ENCODE measurements at places on chromosomes 13 and 19.

- DNase-seq: no peak
These were observed 169.2 kb upstream of the IRS2 start for GRCh38 chr13:109955598-109955997.

DNA sequence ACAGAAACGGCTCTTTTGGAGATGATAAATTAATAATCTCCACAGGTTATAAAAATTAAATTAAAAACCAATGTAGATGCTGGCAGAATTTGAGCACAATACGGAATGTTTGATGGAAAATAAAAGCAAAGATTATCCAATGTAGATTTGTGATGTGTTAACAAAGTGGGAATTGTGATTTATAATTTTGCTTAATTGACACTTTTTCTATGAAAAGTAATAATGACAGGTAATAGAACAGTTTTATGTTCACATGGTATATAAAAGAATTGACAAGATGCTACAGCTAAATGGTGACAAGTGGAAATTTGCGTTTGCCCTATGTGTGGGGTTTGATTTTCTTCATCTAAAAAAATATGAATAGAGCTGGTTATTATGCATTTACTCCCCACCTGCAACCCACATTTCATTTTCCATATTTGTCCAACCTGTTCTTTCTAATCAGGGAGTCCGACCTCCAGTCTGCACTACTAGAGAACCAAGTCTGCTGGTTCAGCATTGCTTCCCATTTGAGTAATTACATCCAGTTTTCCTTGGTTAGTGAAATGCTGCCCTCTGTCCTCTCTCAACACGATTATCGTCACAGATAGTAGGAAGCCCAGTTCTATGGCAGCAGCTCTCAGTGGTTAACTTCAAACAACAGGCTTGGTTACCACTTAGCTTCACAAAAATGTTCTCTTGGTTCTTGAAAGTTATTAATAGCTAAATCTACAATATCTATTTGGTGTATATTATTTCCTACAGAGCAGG, 61.4 kb upstream of the SLITRK1 start:
- DNase-seq: no peak

DNA sequence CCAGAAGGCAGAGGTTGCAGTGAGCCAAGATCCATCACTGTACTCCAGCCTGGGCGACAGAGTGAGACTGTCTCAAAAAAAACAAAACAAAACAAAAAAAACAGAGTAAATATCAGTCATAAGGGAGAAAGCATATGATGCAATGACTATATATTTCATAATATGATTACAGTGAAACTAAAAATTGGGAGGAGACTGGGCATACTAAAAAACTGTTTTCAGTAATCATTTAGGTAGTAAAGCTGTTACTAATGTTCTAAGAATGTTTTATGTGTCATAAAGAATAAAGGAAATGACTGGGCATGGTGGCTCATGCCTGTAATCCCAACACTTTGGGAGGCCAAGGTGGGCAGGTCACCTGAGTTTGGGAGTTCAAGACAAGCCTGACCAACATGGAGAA, 15.9 kb downstream of the ZNF573 start:
- no peak for DNase-seq

DNA sequence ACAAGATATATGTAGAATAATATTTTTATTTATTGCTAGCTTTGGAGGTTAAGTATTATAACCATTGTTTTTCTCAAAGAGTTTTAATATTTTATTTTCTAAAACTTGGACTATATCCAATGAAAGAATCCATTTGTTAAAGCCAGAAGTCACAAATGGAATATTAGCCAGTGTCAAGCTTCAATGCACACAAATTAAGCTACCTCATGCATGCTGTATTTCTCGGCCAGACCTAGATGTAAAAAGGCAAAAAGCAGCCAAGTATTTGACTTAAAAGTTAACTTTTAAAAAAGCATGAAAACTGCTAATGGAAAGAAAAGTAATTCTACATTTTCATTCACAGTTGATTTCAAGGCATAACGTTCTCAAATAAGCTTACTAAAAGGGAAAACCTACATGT, 160.0 kb upstream of the ATXN8OS start:
- DNase-seq: no peak

GRCh38 chr19:23991170-23991569, 76.5 kb downstream of the ZNF726 start:
- DNase-seq: no peak

DNA sequence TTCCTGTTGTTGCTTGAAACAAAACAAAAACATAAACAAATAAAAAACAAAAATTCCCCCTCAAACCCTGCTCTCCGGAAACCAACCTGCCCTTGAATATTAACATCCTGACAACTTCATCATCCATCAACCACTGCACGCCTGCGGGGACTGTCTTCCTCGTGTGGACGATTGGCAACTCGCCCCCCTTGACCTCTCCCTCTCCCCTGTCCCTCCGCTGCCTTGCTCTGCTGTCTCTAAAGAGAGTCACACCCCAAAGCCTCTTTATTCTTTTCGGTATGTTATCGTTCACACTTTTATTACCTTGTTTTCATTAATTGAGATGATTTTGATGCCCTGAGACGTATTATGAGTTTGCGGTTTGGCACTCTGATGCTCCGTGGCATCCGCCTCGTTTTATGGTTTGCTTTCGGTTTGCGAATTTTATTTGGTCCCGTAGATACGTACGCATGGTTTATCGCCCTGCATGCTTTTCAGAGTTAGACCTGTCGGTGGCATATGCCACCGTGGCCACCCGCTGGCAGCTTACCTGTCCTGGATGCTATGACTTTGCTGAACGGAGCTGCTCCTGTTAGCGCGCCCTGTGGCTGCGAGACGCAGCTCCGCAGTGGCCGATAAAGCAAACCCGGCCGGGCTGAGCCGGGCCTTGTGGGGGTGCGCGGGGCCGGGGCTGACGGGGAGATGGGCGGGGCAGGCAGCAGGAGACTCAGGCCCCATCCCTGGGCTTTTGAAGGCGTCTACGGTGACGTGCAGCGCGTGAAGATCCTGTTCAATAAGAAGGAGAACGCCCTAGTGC, 10.6 kb downstream of the PTBP1 start:
- DNase-seq: no peak

- no peak for DNase-seq
These were observed 56.9 kb upstream of the KCTD4 start for GRCh38 chr13:45257638-45258333.

- no peak for DNase-seq
These were observed 53.5 kb upstream of the TSC22D1 start for GRCh38 chr13:44629465-44630183.

- DNase-seq: no peak
These were observed 310.1 kb downstream of the TSHZ3 start for GRCh38 chr19:31039151-31039550.

DNA sequence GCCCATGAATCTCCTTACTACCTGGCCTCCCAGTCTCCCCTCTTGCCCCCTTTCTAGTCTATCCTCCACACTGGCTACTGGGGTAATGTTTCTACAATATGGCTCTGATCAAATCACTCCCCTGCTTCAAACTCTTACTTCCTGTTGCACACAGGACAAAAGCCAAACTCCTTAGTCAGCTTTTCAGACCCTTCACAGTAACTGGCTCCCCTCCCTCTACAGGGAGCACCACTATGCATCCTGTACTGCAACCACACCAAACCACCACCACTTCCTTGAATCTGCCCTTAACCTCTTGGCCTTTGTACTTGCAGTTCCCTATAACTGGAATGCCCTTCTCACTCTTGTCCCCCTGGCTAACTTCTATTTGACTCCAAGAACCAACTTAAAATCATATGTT, 32.2 kb downstream of the DEDD2 start:
- DNase-seq: no peak

DNA sequence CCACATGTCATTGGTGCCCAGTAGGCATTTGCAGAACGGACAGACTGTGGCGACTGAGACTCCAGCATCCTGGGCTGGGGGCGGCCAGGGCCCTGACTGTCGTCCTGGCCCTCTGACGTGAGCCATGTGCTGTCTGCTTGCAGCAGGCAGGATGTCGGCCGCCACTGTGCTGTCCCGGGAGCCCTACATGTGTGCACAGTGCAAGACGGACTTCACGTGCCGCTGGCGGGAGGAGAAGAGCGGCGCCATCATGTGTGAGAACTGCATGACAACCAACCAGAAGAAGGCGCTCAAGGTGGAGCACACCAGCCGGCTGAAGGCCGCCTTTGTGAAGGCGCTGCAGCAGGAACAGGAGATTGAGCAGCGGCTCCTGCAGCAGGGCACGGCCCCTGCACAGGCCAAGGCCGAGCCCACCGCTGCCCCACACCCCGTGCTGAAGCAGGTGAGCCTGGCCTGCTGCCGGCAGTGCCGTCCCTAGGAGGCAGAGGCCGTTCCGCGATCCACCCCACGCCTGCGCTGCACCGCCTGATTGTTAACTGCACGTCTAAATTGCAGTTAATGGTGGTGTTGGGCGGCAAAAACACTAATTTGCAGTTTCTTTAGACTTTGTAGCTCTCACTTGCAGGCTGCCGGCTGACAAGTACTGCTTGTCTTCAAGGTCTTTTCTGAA, 14.2 kb downstream of the TSSK6 start:
- no peak for DNase-seq

GRCh38 chr13:114283576-114283975, 2.2 kb downstream of the UPF3A start:
- DNase-seq: no peak

DNA sequence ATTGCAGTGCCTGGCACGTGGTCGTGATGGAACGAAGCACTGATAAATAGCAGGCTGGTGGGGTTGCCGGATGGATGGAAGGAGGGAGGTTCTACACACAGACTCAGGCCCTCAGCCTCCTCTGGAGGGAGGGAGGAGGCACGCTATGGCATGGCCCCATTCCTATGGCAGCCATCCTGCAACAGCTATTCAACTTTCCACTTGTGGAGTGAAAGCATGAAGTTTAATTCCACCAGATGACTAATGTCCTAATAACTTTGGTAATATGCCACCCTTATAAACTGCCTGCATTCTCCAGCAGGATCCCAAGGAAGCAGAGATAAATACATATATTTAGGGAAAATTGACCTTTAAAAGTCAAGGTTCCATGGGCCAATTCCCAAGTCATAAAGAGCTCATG, 92.4 kb downstream of the KL start:
- DNase-seq: no peak

- DNase-seq: no peak
These were observed 4.8 kb upstream of the GJA3 start for GRCh38 chr13:20165417-20166257.

GRCh38 chr13:59873309-59873708, 290.4 kb downstream of the DIAPH3 start:
- DNase-seq: no peak

- no peak for DNase-seq
These were observed 9.0 kb downstream of the PPP1R14A start for GRCh38 chr19:38247126-38247525.

- no peak for DNase-seq
These were observed 49.4 kb upstream of the RNF113B start for GRCh38 chr13:98226496-98226895.

GRCh38 chr13:46866150-46866549, 30.7 kb downstream of the HTR2A start:
- DNase-seq: no peak

DNA sequence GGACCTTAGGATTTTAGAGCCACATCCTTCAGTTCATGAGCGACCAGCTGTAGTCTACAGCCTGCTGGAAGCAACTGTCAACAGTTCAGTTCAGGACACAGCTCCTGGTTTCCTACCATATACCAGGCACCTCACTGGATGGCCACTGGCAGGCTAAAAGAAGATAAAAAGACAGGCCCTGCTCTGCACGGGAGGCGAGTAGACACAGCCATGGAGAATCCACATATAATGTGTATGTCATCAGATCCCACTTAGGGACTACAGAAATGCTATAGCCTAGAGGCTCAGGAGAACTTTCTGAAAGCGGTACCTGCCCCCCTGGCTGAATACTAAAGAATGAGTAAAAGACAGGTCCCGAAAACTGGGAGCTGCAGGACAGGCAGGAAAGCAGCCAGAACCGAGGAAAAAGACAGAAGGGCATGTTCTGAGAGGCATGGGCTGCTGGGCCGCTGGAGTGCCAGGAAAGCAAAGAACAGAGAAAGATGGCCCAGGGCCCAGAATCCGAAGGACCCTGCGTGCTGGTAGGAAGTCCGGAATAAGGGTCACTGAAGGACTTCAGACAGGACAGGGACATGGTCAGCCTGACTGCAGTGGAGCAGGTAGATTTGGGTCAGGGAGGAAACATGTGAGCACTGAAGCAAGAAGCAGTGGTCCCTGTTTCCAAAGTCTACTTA, 23.5 kb downstream of the DZIP1 start:
- DNase-seq: no peak

- no peak for DNase-seq
These were observed 13.3 kb downstream of the ZDHHC20 start for GRCh38 chr13:21445759-21446158.

DNA sequence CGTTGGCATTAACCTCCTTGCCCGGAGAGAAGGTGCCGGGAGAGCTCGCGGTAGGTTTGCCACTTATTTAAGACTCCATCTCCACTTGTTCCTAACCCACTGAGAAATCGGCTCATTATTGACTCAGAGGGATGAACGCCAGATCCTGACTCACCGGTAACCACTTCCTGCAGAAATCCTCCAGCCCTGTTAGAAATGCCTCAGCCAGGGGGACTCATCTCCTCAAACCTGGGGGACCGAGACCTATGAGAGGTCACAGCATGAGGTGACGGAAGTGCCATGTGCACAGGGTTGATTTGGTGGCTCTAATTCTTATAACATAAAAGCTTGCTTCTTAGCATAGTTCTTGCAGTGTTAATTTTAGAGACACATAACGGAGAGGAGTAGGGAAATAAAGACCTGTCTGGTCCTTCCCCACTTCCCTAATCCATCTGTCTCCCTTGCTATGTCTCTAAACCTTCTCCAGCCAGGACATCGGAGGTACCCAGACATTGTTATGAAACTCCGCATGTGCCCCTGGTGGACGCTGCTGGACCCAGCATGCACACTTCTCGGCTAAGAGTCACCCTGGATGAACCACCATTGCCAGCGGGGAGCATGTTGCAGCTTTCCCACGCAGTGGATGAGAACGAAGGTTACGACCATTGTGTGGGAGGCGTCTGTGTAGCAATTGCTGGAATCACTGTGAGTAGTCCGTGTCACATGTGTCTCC, 158.9 kb downstream of the EFNB2 start:
- DNase-seq: no peak

DNA sequence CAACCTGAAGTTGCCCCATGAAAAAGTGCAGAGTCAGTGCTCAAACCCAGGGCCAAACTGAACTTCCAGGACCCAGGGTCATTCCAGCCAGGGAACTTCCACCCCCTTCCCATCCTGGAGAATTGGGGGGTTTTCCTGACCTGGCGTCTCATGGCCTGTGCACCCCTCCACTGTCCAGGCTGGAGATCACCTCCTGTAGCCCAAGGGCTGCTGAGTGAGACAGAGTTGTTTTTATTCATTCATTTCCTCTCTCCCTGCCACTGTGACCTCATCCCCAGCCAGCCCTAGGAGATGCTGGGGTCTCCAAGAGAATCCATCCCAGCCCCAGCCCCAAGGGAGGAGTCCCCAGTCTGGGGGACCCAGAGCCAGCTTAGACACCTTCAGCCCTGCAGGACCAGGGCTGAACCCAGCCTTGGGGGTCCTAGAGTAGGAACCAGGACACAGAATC, 4.2 kb downstream of the FCHO1 start:
- DNase-seq: no peak

DNA sequence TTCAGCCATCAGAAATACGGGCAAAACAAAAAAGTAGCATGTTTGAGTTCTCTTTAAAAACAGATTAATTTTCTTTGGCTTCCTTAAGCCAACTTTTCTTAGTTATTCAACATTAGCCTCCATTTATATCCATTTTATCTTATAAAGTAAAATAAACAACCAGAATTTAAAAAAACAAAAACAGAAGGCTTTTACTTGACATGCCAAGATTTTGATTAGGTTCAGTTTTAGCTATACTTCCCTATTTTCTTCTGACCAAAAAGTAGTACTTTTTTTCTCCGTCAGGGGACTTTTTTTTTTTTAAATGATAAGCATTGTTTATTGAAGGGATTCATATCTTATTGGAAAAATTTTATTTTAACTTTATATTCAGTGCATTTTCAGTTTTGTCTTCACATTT, 18.1 kb downstream of the RNASEH2B start:
- no peak for DNase-seq

Measured in vagina (tissue), 2 donors.